ENCODE measurements at places on chromosomes 2 and 18.

- peak; percentile 76 for DNase-seq
Measured at GRCh38 chr2:127591221-127591923, 54.6 kb upstream of the GPR17 start.

- no peak for DNase-seq
Measured at GRCh38 chr2:146041274-146041910, 1521.5 kb upstream of the ZEB2 start.

DNA sequence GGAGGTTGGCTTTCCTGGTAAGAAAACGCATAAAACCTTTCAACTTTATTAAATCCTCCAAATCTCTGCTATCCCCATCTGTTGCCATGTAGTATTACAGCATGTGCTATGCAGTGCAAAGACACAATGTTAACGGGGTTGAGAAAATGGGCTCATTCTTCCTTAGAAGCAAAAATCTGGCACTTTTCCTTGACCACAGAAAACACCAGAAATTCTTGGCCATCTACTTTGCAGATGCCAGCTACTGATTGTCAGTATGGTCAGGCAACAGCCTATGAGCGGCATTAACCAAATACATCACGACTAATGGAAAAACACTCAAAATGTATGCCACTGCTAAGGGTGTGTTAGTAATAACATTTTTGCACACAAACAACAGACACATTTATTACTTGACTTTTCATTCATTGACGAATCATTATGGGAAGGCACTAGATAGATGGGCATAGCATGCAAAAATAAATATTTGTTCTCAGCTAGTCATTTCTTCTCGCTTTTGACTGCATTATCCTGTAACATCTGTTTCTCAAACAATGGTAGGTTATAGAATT lies 65.2 kb upstream of the CRIM1 start:
- no peak for DNase-seq

DNA sequence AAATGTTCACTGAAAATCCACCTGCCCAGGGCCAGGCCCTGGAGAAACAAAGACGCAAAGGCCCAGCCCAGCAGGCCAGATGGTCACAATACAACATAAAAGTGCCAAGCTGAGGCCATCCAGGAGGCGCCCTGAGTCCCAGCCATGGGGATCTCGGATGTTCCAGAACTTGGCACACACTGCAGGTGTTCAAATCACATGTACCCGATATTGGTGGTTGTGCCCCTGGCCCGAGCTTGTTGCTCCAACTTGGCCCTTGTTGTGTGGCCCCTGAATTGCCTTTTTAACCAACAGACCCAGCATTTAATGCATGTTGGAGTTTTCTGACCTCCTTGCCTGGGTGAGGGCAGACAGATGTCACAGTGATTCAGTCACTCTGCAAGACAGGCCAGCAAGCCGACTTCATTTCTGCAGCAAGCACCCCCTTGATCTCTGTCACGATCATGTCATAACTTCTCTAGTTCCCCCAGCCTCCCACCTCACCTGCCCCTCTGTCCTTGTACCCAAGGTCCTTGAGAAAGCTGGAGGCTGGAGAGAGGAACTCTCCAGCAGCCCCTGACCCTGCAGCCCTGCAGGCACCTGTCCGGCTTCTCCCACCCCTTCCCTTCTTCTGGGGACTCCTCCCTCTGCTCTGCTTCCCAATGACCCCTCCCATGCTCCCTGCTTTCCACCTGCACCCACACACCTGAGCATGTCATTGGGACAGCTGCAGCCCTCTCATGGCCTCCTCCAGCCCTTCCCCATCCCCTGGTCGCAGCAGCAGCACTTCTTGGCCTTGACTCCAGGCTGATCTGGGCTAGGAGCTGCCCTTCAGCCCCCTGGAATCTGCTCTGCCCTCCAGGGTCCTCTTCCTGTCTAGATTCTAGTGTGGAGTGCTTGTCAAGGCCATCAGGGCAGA lies 9.1 kb downstream of the NGEF start:
- peak; percentile 58 for DNase-seq

DNA sequence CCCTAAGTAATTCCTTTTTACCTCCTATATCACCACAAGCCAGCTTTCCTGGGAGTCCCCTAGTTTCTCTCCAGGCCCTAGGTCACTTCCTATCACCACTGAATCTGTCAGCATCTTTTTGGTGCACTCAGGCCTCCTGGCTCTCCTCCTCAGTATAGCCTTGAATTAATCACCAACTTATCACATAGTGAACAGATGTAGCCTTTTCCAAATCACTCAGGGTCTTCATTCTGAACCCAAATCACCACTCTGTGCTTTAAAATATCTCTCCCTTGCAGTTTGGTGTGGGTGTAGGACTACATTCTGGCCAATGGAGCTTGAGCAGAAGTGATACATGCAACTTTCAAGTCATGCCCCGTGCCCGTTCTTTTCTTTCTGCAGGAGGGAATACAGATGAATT lies 29.6 kb upstream of the ATP8B1 start:
- DNase-seq = no peak

- DNase-seq = no peak
Measured at GRCh38 chr18:76957384-76958355, 135.3 kb downstream of the ZNF236 start.

DNA sequence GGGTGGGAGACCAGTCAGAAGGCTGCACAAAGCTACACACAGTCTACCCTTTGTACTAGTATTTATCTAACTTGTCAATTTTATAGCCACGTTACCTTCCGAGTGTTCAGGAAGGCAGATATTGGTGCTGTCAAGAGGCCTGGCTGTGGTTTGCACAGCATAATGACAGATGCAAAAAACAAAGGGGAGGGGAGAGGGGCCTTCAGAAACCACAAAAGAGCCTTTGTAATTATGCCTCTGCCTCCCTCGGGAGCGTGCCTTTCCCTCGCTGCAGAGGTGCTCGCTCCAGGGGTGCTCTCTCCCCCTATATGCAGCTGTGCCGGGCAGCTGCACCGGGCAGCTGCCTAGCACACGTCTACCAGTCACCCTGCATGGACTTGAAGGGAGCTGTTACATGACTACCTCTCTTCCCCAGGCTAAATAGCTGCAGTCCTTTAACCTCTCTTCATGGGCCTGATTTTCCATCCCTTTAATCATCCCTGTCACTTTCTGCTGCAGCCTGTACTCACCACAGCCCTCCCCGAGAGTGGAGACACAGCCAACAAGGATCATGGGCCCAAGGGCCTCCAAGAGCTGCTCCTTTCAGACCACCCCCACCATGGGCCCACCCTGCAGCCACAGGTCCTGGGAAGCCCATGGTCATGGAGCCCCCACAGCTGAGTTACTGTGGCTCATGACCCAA lies 168.4 kb upstream of the PKDCC start:
- DNase-seq = no peak

DNA sequence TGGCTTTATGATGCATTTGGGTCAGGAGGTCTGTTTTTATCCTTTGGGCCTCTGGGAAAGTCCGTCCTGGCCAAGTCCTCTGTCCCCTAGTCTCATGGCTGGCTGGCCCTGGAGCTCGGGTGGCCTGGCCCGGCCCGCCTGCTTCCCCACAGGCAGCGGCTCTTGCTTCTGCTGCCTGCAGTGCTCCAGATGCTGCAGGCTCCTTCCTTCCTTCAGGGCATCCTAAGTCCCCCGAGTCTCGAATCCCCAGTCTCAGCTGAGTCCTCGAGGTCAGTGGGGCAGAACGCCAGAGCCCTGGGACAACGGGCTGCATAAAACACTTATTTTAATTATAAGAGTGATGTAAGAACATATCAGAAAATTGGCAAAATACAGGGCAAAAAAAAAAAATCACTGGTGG lies 71.2 kb downstream of the HPCAL1 start:
- DNase-seq = no peak

GRCh38 chr2:184067502-184067901 lies 530.8 kb upstream of the ZNF804A start:
- DNase-seq = no peak

DNA sequence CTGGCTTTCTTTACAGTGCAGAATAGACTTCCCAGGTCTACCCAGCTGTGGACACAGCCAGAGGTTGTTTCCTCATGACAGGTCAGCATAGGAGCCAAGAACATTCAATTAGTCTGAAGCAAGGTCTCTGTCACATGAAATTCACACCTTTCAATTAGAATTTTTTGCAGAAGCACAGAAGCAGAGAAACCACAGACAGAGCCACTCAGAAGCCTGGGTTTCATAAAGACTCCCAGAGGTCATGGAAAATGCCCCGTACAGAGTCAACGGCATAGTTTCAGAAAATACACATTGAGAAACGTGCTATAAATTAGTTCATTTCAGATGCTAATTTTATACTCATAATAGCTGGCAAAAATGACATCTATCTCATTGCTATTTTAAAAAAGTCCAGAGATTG lies 87.0 kb upstream of the TMEM200C start:
- no peak for DNase-seq

- no peak for DNase-seq
Measured at GRCh38 chr2:63755216-63755615, 86.5 kb upstream of the UGP2 start.

DNA sequence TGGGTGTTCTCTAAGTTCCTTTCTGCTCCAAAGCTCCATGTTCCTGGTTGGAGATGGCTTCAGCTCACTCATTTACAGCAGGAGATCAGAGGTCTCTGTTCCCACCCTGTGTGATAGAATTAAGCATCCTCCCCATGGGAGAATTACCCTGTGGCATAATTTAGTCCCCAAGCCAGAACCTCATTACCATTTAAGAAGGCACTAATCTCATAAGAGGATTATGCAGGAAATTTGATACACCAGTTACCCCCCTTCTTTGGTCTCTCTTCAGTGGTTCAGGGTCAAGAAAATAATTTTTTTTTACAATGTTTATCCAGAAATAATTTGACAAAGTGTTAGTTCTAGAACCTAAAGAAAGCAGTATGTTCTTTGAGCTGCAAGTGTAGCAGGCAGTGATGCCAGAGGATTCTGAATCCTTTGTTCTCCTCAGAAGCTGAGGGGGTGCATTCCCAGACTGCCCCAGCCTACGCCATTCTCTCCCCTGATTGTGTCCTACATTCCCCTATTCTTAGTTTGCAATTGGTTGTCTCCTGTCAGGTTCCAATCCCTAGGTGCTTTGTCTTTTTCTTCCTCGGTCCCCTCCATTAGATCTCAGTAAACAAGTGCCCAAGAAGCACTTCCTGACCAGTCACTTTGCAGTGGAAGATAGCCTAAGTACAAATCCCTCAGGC lies 163.6 kb downstream of the PRKCE start:
- no peak for DNase-seq

DNA sequence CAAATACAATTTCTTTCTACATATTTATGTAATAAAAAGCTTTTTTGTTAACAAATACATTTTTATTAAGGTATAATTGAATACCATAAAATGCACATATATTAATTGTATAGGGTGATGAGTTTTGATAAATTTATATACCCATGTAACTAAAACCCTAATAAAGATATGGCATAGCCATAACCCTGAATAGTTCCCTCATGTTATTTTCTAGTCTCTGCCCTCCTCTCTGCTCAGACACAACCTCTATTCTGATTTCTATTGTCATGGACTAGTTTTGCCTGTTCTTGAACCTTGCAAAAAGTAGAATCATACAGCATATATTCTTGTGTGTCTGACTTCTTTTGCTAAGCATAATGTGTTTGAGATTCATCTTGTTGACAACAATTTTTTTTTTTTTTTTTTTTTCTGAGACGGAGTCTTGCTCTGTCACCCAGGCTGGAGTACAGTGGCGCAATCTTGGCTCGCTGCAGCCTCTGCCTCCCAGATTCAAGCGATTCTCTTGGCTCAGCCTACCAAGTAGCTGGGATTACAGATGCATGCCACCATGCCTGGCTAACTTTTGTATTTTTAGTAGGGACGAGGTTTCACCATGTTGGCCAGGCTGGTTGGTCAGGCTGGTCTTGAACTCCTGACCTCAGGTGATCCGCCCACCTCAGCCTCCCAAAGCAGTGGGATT lies 38.6 kb upstream of the ZNF512 start:
- DNase-seq = no peak

DNA sequence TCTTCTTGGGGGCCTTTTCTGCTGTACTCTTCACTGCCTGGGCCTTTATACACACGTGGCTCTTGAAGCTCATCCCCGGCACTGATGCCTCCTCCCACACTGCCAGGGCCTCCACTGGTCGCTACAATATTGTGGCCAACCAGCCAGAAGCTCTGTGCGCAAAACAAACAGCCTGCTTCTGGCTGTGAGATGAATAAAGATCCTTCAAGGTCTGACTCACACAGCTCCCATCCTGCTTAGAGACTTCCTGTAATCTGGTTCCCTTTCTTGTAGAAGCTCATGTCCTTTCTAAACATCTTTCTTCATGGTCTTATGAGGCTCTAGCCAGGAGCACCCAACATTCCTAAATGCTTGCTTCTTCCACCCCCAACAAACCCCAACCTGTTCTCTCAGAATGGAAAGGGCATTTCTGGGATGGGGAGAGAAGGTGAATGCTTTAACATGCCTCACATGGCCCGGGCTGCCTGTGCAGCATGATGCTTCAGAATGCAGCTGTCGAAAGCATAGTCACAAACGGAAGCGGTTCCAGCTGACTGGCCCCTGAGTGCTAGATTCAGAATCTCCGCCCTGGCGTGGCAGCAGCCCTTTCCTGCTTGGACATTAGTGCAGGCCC lies 24.6 kb downstream of the NRP2 start:
- DNase-seq = no peak
